CD4-positive, alpha-beta T cell treated with Interleukin-17A for 1 hour (primary cell): ENCODE measurements at places on chromosomes 4 and X.
A peak's percentile ranks its signal among the peaks of the same experiment; 100 is the strongest.

GRCh38 chr4:93764639-93765246 is 63.8 kb upstream of the ATOH1 start:
- peak; percentile 18 for DNase-seq

GRCh38 chr4:147299205-147299604 is 181.7 kb upstream of the EDNRA start:
- no peak for DNase-seq

GRCh38 chr4:109205186-109205585 is 97.3 kb downstream of the COL25A1 start:
- no peak for DNase-seq

GRCh38 chrX:83185010-83185409 is 323.1 kb upstream of the POU3F4 start:
- DNase-seq, result no peak

DNA sequence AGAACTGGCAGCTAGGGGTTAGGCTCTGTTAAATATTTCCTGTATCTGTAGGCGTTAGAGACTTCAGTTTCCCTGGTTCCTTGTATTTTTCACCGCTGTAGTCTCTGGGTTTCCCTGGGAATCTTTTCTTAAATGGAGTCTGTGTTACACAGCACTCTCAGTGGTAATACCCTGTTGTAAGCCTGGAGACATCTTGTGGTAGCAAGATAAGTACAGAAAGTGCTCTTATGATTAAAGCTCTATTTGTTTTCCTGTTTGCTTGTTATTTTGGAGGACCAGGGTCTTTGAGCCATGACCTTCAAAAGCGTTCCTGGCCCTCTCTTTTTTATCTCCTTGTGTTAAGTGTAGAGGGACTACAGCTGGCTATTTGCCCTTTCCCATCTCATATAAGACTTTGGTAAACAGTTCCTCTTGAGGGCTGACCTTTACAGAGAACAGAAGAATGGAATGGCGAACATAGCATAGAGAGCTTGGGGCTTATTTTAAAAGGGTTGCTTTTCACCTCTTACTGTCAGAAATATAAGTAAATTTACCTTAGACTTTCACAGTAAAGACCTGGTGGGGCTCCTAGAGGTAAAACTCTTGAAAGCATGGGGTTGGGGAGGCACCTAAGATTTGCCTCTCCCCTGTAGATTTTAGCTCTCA is 782.5 kb downstream of the FAT4 start:
- DNase-seq, result no peak

DNA sequence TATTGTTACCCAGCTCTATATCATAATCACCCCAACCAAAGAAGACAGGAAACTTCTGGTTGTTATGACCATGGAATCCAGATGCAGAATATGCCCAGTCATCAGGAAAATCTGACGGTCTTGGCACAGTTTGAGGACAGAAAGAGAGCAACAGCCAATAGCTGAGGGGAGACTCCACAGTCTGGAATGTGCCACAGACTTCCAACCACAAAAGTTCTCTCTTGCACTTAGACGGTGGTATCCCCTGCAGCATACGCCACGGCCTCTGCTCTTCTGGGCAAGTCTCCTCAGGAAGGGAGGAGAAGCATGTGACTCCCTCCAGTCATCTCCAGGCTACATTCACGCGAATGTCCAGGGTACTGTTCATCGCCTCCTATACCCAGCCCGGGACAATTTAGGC is 18.4 kb downstream of the ZNF827 start:
- no peak for DNase-seq

DNA sequence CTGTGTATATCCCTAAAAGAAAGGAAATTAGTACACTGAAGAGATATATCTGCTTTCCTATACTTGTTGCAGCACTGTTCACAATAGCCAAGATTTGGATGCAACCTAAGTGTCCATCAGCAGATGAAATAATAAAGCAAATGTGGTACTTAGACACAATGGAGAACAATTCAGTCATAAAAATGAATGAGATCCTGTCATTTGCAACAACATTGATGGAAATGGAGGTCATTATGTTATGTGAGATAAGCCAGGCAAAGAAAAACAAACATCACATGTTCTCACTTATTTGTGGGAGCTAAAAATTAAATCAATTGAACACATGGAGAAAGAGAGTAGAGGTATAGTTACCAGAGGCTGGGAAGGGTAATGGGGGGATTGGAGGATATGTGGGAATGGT is 611.9 kb downstream of the STPG2 start:
- DNase-seq, result no peak

DNA sequence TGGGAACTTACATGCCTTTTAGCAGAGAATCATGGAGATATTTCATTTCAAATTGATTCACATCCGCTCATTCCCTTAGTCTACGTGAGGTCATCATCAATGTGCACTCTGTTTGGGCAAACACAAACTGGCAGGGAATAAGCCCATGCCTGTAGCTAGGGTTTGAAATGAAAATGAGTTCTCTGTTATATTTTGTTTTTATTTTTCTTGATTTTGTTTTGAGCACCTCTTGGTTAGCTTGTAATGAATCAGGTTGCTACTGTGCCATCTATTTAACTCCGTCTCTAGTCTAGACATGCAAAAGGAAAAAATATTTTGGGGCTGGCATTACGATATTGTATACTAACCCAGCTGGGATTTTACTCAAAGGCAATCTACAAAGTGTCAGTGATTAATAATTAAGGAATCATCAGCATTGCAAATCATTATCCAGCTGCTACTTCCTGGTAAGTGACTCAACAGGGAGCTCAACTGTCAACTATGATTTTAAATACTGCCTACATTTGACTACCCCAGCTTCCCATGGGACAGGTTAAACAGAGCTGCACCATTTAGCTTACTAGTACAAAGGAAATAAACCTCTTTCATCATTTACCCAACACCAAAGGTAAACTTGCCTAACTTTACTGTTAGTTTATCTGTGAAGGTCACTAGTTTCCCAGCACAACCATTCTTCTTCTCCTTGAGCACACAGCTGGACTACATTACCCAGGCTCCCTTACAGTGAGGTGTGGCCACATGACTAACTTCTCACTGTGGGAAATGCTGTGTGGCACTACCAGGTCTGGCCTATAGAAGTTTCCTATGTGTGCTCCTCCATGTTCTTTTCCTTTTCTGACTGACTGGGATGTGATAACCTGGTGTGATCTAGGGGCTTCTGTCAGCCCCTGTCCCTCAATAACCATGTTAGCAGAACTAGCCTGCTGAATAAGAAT is 21.2 kb upstream of the TRPC5OS start:
- DNase-seq, result no peak

DNA sequence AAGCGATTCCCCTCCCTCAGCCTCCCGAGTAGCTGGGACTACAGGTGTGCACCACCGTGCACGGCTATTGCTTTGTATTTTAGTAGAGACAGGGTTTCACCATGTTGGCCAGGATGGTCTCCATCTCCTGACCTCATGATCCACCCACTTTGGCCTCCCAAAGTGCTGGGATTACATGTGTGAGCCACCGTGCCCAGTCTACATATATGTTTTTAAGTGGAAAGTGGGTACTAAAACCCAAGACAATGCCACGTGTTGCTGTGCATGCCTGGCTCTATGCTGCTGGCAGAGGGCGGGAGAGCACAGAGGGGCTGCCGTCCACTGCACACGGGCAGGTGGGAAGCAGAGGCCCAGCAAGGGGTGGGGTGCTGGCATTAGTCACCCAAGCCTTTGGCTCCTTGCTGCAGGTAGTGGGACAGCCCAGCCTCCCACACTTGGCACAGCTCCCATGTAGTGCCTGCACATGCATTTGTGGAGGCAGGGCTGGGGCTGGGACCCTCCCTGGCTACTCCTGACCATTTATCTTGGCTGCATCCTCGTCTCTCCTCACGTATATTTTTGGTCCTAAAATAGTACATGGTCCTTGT is 3.5 kb downstream of the EMD start:
- DNase-seq, result no peak

GRCh38 chr4:47930971-47931804 is 16.8 kb upstream of the NFXL1 start:
- no peak for DNase-seq

- no peak for DNase-seq
These were observed 973 bp downstream of the ADAMTS3 start for GRCh38 chr4:72567821-72568675.

DNA sequence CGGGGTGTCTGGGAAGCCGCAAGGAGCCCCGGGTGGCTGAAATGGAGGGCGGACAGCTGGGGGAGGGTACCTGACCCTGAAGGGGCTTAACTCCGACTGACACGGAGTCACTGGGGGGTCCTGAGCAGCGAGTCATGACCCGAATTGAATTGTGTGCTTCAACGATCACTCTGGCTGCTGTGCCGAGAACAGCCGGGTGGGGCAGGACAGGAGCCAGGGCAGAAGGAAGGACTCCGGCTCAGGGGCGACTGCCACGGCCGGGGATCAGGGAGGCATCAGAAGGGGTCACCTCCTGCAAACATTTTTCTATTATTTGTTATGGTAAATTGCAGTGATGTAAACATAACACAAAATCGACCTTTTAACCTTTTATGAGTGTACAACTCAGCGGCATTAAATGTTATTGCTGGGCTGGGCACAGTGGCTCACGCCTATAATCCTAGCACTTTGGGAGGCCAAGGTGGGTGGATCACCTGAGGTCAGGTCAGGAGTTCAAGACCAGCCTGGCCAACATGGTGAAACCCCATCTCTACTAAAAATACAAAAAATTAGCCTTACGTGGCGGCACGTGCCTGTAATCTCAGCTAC is 21.6 kb downstream of the ZFYVE28 start:
- DNase-seq, result no peak

DNA sequence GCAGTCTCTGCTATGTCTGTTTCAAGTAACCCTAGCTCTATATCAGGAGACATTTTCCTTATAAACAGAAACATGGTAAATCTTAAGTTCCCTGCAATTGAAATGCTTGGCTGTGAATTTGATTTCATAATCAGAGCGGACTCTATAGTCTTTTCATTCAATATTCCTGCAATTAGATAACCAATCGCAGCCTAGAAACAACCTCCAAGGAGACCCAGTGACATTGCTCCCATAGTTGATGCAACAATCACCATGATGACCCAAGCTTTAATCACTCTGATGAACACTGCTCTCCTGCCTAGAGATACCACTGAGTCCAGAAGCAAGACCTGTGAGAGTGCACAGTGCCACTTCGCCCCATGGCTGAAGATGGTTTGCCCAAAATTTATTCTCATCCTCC is at the start of gene CABS1:
CABS1 (plus strand) TSS at position 301 of the 400 bp plus-strand sequence; CDS start at position 360, 59 bp downstream.
- DNase-seq, result no peak

DNA sequence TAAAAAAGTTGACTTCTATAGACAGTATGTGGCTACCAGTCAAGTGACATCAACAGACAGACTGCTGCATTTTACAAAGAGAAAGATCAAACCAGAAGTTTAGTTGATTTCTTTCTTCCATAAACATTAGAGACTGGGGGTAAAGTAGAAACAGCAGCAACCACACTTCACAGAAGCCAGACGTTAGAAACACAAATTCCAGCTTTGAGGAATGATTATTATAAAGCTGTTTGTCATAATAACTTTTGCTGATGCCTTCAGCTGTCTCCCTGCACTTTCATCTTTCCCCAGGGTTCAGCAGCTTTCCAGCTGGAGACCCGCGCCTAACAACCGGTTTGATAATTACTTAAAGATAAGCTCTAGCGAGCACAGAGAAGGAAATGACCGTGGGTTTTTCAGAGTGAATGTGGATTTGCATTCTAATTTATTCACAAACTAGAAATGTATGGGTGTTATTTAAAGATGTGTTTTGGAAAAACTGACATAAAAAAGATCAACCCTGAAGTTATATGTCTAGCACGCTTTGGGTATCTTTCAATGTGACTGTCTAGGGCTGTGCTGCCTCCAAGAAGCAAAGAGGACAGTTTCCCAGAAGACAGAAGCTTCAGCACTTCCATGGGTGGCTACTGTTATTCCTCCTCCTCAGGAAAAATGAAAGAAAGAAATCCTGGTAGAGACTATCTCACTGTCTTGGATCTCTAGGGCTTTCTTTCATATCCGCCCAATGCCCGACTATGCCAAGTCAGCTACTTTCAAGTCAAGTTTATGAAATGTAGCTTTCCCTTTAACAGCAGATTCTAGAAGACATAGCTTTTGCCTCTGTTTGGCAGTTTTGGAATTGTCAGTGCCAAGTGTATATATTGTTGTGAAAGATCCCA is 15.0 kb upstream of the ENAM start:
- DNase-seq, result no peak

DNA sequence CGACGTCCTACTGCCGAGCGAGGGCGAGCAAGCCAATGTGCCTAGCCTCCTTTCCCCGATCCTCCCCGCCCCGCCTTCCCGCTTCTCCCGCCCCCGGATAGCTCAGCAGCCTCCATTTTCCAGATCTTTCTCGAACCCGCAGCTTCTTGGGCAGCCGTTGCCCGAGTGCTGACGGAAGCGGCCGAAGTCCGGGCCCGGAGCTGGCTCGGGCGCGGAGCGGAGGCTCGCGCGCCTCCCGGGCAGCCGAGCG is 172 bp upstream of the HSPA4L start:
- no peak for DNase-seq

DNA sequence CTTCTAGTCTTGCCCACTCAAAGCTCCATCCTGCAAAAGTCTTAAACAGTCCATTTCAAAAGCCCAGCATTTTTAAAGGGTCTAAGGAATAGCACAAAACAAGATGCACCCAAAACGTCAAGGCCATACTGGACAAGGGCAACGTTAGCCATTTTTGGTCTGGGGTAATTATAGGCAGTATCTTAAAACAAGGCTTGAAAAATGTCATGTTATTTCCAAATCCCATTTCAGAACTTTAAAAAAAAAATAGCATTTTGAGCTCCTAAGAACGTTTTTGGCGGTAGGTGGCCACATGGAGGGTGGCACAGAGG is 584 bp upstream of the TMEM165 start:
- DNase-seq, result no peak

- DNase-seq, result no peak
These were observed 2.7 kb upstream of the NKX3-2 start for GRCh38 chr4:13546941-13547484.

DNA sequence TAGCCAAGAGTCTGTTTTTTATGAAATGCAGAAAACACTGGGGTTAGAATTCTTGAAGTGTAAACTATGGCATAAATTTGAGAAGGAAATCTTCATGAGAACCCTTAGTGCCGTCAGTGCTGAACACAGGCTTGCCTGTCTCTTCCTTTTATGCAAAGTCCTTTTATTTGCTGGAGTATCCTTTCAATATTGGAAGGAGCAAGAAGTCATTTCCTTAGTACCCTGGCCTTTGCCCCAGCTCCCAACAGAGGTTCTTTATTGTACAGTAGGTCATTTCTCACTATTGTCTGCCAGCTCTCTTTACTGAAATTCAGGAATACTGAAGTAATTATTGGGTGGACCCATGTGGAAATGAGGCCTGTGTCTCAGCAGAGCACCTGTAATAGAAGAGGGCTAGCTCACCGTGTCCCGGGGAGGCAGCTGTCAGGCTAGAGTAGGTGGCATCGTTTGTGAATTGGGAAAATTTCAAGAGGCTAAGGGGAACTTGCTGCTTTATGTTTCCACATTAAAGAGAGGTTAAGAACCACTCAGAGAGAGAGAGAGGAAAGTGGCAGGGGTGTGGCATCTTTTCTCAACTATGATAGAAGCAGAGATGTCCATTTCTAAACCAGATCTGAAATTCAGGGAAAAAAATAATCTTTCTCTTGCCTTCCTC is 8.7 kb downstream of the FHDC1 start:
- DNase-seq, result no peak

DNA sequence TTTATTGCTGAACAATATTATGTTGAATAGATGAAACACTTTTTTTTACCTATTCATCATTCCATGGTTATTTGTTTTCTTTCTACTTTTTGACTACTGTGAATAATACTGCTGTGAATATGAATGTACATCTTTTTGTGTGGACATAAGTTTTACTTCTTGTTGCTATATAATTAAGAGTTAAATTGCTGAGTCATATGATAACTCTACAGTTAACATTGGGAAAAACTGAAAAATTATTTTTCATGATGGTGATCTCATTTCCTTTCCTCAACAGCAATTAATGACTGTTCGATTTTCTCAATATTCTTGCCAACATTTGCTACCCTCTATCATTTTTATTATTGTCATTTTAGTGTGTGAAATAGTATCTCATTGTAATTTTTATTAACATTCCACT is 106.9 kb upstream of the TECRL start:
- no peak for DNase-seq
